ENCODE measurements at places on chromosomes 5 and 9. TPM values are rescaled to one million over a fixed set of nuclear protein-coding genes. Genes with fewer than 3 reads are reported as not detected.

GRCh38 chr5:32123058-32123805, 50.9 kb downstream of the GOLPH3 start:
- no peak for DNase-seq

DMAC1 gene
- 18.5 TPM for total RNA-seq

DNA sequence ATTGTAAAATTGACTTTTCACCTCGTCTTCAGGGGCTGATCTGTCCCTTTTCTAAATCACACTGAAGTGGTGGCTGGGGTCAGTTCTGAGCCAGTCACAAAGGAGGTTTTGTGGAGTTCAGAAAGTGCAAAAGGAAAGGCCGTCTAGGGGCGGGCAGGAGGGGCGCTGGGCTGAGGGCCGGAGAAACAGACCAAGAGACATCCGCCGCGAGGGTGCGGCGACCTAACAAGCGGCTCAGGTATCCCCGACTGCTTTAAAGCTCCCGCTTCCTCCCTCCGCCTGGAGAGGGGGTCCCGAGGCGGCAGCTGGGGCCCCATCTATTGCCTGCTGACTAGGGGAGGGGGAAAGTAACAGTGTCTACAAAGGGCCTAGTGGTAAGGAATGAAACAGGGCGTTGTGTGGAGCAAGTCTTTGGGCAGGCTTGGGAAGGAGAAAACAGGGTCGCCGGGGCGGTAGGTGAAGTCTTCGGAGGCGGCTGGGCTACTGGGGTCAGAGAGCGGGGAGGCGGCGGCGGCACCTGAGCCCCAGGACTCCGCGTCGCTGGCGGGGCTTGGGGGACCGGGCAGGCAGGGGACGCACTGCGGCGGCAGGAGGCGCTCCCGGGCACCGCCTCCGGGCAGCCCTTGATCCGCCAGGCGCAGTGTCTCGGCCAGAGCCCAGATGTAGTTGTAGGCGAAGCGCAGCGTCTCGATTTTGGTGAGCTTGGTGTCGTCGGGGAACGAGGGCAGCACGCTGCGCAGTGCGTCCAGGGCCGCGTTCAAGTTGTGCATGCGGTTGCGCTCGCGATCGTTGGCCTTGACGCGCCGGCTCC, 950 bp downstream of the NEUROG1 start:
- no peak for DNase-seq

DNA sequence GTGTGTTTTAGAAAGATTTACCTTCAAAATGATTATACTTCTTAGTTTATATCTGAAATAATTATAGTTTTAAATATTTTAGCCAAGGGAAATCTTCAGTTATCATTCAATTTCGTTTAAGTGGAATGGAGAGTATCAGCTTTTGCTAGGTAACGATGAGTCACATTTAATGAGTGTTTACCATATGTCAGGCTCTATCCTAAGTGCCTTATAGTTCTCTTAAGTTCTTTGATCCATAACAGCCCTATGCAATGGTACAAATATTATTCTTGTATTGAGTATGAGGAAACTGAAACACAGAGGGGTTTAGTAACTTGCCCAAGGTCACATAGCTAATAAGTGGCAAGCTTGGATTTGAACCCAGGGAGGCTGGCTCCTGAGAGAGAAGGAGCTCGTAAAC, 37.5 kb upstream of the SHB start:
- no peak for DNase-seq

DNA sequence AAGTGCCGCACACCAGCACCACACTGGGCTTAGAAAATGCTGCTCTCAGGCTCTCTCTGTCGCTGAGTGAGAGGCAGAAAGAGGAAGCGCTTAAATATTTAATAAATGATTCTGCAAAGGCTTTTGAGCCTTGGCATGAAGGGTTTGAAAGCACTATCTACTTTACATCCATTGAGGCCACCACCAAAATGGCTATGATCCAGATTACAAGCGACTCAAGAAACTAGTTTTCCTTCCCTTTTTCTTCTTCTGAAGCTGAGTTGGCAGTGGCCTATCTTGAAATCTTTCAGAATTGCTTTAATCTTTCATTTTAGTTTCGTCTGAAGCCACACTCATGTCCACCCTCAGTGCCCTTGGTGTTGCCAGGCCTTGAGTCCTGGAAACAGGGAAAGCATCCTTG, 59.5 kb downstream of the EBF1 start:
- no peak for DNase-seq

- DNase-seq: no peak
These were observed 24.0 kb downstream of the RANBP17 start for GRCh38 chr5:170885809-170886208.

DNA sequence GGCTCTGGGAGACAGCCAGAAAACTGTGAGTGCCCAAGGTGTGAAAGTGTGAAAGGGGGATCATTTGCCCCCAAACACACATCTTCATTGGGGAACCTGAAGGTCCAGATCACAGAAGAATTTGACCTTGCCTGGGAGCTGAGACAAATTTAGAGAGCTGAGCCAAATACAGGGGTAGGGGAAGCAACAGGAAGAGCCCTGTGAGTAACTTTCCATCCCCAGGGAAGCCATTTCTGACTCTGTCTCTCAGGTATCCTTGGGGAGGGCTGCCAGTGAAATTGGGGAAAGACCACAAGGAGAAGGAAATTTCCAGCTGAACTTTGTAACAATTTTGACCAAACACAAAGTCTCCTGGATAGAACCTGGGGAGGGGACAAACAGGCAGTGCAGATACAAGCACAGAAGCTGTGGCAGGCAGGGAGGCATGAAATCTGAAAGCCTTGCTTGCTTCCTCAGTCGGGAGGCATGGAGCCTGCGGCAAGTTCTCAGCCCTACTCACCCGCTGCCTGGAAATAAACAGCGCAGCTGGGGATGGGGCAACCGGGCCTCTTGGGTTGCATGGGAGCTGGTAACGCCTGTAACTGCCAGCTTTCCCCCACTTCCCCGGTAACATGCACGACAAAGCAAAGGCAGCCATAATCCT, 31.5 kb upstream of the ZCCHC9 start:
- DNase-seq: no peak

- DNase-seq: no peak
These were observed 50.6 kb downstream of the DMRT1 start for GRCh38 chr9:892123-892522.

- no peak for DNase-seq
These were observed 475.3 kb upstream of the TRPC7 start for GRCh38 chr5:136840601-136841000.

CDKN2A gene
- total RNA-seq: not detected

DNA sequence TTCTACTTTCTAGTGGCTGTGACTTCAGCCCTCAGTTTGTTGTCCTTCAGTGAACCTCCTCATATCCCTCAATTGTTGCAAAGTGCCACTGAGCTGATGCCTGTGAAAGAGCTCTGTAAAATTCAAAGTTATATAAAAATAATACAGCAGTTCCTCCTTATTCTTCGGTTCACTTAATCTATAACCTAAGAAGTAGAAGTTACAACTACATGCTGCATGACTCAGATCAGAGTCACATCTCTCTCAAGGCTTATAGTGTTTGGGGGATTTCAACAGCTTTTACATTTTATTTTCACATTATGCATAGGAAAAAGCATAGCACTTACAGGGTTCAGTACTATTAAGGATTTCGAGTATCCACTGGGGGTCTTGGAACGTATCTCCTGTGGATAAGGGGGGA, 25.1 kb upstream of the GCNT1 start:
- DNase-seq: no peak

DNA sequence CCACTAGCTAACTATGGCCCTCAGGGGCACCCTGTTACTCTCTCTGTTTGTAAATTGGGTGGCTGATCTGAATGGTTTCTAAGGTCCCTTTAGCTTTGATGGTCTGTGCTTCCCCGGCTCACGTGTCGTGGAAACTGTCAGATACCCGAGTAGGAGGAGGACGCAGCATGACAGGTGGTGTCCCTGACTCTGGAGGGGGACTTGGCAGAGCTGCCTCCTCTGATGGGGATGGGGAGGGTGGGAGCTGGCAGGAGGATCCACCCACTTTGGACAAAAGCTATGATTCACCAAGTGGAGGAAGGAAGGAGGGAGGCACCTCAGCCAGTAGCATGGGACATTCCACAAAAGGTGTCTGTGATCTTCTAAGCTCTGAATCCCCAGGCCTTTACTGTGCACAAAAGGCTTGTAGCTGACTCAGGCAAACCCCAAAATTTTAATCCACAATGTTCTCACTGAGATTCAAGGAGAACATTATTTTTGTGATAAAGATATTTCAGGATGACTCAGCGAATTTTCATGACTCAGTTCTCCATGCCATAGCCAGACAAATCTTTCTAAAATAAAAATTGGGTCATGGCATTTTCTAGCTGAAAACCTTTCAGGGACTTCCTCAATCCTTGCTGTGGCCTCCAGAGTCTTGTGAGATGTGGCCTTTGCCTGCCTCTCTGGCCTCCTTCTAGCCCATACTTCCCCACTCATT, 131.0 kb upstream of the BRINP1 start:
- peak; percentile 46 for DNase-seq

DNA sequence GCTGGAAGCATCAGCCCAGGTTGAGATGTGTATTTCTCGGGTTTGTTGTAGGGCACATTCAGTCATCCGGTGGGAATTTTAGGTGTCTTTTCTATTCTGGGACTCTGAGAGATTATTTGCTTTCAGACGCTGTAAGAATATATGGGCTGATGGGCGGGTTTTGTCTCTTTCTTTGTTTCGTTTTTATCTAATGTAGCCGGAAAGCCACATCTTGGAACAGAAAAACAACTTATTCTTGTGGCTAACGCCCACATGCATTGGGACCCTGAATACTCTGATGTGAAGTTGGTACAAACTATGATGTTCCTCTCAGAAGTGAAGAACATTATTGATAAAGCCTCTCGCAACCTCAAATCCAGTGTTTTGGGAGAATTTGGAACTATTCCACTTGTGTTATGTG, 22.4 kb downstream of the SCGB3A1 start:
- no peak for DNase-seq

MLANA gene
- not detected for total RNA-seq

DNA sequence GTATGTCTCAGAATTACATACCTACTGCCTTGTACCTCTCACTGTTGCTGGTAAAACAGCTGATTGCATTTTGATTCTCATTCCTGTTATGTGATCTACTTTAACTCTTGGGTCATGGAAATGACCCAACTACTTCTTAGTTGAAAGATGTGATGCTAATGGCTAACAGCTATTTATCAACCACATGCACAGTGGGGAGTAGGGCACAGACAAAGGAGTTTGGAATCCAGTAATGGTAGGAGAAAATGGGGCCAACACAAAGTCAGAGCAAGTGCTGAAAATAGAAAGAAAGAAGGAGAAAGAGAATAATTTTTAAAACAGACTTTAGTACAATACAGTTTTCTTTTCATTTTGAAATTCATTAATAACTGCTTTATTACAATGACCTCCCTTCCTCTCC, 241.0 kb downstream of the PTPRD start:
- no peak for DNase-seq

PCDHGB7 gene
- total RNA-seq: 10.3 TPM

CBY3 gene
- not detected for total RNA-seq

- DNase-seq: no peak
These were observed 134.5 kb downstream of the ALDH1A1 start for GRCh38 chr9:72818385-72818784.

DNA sequence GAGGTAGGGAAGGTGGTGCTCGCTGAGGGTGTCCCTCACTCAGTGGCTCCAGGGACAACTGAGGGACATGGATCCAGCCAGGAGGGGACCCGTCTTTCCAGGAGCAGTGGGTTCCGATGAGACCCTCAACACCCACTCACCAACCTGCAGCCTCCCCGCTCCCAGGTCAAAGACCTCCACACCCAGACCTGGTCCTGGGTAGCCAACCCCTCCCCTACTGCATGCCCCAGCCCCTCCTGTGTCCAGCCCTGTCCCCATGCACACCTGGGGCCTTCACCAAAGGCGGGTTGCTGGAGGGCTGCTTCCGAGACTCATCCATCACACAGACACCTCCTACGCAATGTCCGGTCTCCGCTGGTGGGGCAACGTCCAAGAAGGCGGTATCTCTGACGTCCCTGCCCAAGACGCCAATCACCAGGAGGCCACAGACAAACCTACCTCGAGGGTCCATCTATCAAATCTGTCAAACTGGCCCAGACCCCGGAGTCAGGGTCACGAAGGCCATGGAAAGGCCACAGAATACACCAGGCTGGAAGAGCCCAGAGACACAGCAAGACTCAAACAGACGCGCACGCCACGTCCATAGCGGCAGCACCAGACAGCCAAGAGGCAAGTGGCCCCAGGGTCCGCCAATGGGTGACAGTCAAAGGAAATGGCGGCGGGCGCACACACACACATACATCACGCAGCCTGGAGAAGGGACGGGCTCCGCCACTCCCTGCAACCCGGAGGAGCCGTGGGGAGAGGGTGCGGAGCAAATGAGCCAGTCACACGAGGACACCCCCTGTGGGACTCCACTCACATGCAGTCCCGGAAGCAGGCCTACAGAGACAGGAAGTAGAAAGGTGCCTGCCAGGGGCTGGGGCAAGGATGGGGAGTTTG, 10.8 kb downstream of the NACC2 start:
- no peak for DNase-seq

ZNF462 gene
- total RNA-seq: 32.4 TPM

GRCh38 chr9:111852291-111852690, 44.3 kb upstream of the UGCG start:
- no peak for DNase-seq

GRCh38 chr5:38434966-38435705, 121.3 kb downstream of the LIFR start:
- DNase-seq: peak; percentile 67

DNA sequence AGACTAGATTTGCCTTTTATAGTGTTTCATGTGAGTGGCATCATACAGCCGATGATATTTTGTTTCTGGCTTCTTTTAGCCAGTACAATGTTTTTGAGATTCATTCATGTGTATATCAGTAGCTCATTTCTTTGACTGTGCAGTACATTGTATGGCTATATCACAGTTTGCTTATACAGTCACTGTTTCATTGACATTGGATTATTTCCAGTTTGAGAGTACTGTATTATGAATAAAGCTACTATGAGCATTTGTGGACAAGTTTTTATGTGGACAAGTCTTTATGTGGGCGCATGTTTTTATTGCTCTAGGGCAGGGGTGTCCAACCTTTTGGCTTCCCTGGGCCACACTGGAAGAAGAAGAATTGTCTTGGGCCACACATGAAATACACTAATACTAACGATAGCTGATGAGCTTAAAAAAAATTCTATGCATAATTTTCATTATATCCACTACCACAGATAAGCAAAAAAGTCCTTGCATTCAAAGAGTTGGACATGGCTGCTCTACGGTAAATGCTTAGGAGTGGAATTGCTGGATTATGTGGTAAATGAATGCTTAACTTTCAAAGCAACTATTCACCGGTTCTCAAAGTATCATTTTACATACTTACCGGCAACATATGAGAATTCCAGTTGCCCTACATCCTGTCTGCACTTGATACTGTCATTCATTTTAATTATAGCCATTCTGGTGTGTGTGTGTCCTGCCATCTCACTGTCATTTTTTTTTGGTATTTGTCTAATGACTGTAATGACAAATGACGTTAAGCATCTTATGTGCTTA, 177.8 kb downstream of the RGS3 start:
- DNase-seq: no peak

- no peak for DNase-seq
These were observed 55.7 kb upstream of the TBC1D9B start for GRCh38 chr5:179963375-179963774.

DNA sequence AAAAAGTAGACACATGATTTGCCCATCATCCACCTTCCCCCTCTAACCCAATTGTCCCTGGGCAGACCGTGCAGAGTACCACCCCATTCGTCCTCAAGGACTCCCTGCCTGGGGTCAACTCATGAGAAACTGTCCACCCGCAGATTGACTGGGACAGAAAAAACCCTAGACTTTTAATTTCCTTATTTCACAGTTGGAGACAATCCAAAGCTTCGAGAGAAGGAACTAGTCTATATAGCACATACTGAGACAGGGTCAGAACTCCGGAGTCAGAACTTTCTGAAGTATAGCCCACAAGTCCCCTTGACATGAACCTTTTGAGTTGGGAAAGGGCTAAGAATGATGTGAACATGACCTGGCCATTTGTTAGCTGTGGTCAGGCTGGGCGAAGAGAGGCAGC, 7.5 kb upstream of the GPX3 start:
- no peak for DNase-seq
